ENCODE measurements at places on chromosomes 5 and 9. TPM values are rescaled to one million over a fixed set of nuclear protein-coding genes. Genes with fewer than 3 reads are reported as not detected.
A peak's percentile ranks its signal among the peaks of the same experiment; 100 is the strongest.

DNA sequence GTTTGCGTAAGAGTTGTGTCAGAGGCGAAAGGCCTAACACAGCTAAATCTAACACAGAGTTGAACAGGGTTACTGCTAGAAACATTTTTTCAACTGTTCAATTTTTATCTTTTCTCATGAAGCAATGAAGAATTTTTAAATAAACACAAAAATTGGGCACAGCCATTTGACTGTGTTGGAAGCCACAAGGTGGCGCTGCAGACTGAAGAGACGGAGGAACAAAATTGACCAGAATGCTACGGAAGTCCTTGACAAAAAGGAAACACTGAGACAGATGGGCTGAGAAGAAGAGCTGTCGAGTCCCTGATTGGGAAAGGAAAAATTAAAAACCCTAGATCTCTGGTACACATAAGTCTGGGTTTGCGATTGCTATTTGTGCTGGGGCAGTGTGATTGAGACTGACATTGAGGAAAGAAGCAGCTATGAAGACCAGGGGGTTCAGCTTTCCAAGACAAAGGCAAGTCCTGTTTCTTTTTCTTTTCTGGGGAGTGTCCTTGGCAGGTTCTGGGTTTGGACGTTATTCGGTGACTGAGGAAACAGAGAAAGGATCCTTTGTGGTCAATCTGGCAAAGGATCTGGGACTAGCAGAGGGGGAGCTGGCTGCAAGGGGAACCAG lies at the start of gene PCDHB9:
Gene PCDHB9 (plus strand): TSS at position 265 of the 616 bp plus-strand sequence. CDS start 158 bp downstream, at position 423.
- peaks cover 6% of the 10 kb centered on the region for H3K36me3 ChIP-seq
- peaks cover 6% of the 10 kb centered on the region for H3K4me1 ChIP-seq

GRCh38 chr5:102902135-102902448 lies 147.0 kb downstream of the PAM start:
- H3K27me3 ChIP-seq, result no peaks in the 10 kb centered on the region
- no peak overlapping the region for H3K4me3 ChIP-seq
- no peak for DNase-seq
- no peak overlapping the region for H3K27ac ChIP-seq
- no peaks in the 10 kb centered on the region for H3K4me1 ChIP-seq

- no peaks in the 10 kb centered on the region for H3K4me1 ChIP-seq
- H3K4me3 ChIP-seq, result no peak overlapping the region
- H3K36me3 ChIP-seq, result no peaks in the 10 kb centered on the region
- DNase-seq, result no peak
Measured at GRCh38 chr5:166342402-166342801, 1949.0 kb upstream of the WWC1 start.

- peak overlapping the region; percentile 89 for H3K4me3 ChIP-seq
- peaks cover 23% of the 10 kb centered on the region for H3K4me1 ChIP-seq
- no peak for DNase-seq
- H3K36me3 ChIP-seq, result peaks cover 21% of the 10 kb centered on the region
Measured at GRCh38 chr5:72307573-72307967, 12.5 kb downstream of the MRPS27 start.

DNA sequence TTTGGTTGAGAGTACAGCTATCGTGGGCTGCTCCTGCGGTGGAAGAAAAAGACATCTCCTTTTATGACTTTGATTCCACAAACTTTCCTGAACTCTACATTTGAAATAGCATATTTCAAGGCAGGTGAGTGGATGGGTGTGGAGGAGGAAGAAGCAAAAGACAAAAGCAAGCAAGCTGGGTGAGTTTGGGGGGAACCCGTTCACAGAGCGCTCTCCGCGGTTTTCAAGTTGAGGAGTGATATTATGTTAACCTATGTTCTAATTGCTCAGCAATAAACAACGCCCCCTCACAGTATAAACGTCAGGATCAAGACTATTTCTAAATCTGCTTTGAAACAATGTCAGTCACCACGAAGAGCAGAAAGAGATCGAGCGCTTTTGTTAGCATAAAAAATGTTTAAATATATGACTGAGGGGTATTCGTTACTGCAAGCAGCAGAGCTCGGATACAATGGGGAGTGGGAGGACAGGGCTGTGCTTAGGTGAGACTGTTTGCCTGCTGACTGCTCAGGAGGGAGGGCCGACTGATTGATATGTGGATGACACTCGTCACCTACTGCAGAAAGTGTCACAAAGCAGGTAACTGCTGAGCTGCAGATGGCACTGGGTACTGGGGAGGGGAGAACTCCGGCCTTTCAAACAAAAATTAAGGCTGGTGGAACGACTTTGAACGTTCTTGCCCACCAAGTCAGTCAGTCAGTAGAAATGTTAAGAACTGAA lies 236.5 kb downstream of the DRD1 start:
- no peak overlapping the region for H3K27ac ChIP-seq
- H3K4me1 ChIP-seq, result no peaks in the 10 kb centered on the region
- H3K36me3 ChIP-seq, result no peaks in the 10 kb centered on the region
- DNase-seq, result no peak
- no peak overlapping the region for H3K4me3 ChIP-seq

Gene CLK4
- 25.1 TPM for total RNA-seq

DNA sequence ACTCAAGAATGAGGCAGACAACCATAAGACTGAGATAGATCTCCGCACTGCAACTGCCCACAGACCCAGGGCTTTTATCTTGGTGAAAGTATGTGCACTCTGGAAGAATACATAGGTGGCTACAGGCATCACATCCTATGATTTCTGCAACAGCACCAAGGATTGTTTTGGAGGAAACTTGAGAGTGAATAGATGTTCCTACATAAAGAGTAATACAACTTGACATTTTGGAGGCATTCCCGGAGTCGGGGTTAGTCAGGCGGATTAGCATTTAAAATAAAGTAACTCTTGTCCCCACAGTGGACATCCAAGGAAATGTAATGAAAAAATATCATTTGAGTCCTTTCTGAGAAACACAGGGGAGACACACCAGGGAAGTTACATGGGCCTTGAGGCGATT lies 26.7 kb downstream of the TMEM174 start:
- H3K4me3 ChIP-seq, result no peak overlapping the region
- H3K36me3 ChIP-seq, result no peaks in the 10 kb centered on the region
- peaks cover 3% of the 10 kb centered on the region for H3K4me1 ChIP-seq
- peaks cover 60% of the 10 kb centered on the region for H3K27me3 ChIP-seq
- H3K27ac ChIP-seq, result no peak overlapping the region

DNA sequence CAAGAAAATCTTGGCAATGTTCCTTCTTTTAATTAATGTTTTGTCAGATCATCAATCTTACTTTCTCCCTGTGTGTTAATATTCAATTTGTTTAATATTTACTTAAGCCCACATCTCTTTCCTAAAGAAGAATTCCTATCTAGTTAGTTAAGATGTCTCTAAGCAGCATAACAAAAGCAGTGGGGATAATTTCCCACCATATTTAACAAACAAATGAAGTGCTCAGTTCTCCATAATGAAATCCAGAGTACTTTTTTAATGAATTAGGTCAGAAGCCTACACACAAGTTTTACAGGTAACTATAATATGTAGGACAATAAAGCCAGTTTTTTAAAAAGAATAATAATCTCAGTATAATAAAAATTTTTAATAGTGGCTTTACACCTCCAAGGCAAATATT lies 1918.8 kb downstream of the EFNA5 start:
- no peak overlapping the region for H3K27ac ChIP-seq
- no peaks in the 10 kb centered on the region for H3K4me1 ChIP-seq
- no peak overlapping the region for H3K4me3 ChIP-seq
- H3K27me3 ChIP-seq, result no peaks in the 10 kb centered on the region

DNA sequence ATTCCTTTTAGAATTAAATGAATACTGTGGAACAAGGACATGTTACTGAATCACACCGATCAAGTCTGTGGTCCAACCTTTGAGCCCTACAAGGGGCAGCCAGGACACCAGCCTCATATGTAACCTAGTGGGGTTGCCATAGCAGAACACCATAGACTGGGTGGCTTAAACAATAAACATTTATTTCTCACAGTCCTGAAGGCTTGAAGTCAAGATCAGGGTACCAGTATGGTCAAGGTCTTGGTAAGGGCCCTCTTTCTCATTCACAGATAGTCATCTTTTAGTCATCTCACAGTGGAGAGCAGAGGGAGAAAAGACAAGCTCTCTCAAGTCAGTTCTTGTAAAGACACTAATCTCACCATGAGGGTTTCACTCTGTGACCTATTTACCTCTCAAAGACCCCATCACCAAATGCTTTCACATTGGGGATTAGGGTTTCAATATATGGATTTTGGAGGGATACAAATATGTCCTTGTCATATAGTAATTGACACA lies 422.5 kb downstream of the GADD45G start:
- DNase-seq, result no peak
- H3K36me3 ChIP-seq, result no peaks in the 10 kb centered on the region
- no peak overlapping the region for H3K4me3 ChIP-seq
- no peaks in the 10 kb centered on the region for H3K4me1 ChIP-seq
- no peak overlapping the region for H3K27ac ChIP-seq
- peaks cover 6% of the 10 kb centered on the region for H3K27me3 ChIP-seq

Gene PLPPR1
- total RNA-seq, result not detected

Gene STING1
- 339 TPM for total RNA-seq

DNA sequence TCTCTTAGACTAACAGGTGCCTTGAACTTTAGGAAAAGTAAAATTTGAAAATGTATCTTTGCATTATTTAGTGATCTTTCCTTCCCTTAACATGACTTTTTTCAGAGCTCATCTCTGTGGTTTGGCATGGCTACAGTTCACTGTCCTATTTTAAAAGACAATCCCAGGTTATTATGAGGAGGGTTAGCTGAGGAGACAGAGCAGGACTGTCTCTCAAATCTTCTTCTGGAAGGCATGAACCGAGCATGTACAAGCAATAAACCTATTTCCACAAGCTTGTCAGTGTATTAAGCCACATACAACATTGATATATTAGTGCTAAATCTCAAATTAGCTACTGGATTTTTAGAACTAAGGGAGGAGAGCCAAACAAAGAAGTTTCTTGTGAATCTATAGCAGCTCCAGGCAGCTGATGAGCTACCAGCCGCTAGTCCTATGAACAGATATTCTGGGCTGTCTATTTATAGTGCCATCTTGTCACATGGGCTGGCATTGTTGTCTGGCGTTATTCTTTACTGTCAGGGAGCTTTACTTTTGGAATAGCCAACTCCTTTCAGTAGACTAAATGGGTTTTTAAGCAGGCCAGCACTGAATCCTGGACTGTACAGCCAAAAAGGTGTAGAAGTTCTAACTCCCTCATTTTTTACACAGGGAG lies 171.2 kb upstream of the ACTBL2 start:
- H3K27me3 ChIP-seq, result peaks cover 5% of the 10 kb centered on the region
- no peak overlapping the region for H3K27ac ChIP-seq
- H3K4me1 ChIP-seq, result no peaks in the 10 kb centered on the region

Data from activated CD4-positive, alpha-beta memory T cell treated with anti-CD3 and anti-CD28 coated beads for 36 hours (primary cell).